RPMI8226 (cell line): ENCODE measurements at places on chromosomes 3 and 15.

DNA sequence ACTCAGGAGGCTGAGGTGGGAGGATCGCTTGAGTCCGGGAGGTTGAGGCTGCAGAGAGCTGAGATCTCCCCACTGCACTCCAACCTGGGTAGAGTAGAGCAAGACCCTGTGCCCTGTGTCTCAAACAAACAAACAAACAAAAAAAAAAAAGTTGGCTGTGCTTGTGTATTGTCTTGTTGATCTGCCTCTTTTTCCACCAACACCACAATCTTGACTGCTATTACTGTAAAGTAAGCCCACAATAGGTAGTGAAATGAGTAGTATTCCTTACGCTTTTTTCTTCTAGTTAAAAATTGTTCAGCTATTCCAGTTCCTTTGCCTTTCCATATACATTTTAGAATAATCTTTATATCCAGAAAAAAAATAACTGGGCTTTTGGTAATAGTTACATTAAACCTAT, 35.5 kb downstream of the PTH1R start:
- no peak for DNase-seq

- DNase-seq = peak; percentile 3
These were observed 670 bp upstream of the ISLR start for GRCh38 chr15:74172701-74173379.

DNA sequence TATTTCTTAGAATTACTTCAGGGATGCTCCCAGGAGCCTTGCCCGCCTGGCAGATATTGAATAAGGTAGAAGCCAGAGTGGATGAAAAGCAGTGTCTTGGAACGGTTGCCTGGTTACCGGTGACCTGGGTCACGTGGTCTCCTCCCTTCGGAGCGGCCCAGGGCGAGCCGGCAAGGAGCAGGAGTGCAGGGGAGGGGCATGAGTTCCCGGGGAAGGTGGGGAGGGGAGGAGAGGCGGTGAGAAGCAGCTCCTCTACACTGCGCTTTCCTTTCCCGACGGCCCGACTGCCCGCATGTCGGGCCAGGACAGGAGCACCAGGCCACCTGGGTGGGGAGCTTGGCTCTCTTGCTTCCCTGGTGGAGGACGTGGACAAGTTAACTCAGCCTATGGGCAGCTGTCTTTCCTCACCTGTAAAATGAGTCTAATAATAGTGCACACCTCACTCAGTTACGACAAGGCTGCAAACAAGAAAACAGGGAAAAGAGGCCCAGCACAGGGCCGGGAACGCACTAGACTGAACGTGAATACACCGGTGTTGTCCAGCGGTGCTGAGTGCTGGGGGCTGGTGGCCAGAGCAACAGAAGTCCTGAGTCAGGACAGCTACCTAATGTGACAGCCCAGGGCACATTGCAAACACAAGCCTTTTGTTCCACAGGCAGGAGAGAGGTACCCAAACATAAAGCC, 198.3 kb downstream of the ADAMTS9 start:
- DNase-seq = no peak

DNA sequence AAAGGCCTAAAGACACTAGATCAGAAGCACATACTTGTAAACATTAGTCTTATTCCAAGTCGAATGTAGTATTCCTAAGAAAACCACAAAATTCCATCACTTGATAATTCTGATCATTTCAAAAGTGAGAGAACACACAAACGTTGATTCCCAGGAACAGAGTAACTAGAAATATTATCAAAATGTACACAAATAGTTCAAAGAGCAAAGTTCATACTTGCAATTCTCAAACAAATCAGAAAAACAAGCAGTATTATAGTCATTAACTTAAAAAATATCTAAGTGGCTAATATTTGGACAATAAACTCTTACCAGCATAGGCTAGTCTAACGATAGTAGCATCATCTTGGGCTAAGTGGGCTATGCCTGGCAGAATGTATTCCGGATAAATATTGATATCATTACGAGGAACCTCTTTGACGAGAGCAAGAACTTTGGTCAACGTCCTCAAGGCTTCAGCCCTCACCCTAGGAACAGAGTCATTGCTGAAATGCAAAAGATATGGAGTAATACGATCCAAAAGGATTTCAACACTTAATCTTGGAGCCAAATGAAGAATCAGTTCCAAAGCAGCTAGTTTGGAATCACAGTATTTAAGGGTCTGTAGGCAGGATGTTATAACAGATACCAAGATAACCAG, 13.3 kb downstream of the PIK3R4 start:
- DNase-seq = no peak

- peak; percentile 38 for DNase-seq
These were observed 30.5 kb downstream of the KLF13 start for GRCh38 chr15:31357148-31357547.

- no peak for DNase-seq
These were observed 23.2 kb upstream of the VPS8 start for GRCh38 chr3:184788751-184789150.

GRCh38 chr3:139326707-139327106, 17.1 kb upstream of the MRPS22 start:
- DNase-seq = no peak

GRCh38 chr3:38630606-38631005, 18.9 kb downstream of the SCN5A start:
- DNase-seq = no peak

DNA sequence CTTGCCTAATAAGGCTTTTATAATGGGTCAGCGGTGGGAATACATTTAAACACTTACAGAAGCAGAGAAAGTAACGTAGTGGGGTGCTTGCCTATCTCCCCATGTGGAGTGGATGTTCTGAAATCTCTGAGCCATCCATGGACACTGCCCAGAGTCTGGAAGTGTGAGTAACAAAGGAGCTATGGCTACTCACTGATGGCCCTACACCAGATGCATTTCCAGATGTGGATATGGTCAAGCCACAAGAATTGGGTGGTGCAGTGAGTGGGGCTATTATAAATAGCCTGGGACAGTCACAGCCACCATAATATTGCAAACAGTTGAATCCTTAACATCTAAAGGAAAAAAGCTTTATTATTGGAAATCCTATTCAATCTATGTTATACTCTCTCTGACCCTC, 96.6 kb downstream of the CGNL1 start:
- DNase-seq = no peak

DNA sequence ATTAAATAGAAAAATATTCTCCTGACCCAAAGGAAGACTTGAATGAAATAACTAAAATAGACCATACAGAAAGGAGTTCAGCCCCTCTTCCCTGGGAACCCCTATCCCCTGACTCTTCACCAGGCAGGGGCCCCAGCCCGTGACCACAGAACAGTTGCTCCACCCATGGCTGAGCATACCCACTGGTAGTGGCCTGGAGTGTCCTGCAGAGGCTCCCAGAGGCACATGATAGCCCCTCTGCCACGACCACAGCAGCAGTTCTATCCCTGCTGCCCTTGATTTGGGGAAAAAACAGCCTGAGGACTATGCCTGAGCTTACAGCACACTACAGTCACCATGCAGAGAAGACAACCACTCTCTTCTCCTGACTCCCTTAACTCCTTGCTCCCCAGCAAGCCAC, 31.8 kb downstream of the TTC14 start:
- no peak for DNase-seq

DNA sequence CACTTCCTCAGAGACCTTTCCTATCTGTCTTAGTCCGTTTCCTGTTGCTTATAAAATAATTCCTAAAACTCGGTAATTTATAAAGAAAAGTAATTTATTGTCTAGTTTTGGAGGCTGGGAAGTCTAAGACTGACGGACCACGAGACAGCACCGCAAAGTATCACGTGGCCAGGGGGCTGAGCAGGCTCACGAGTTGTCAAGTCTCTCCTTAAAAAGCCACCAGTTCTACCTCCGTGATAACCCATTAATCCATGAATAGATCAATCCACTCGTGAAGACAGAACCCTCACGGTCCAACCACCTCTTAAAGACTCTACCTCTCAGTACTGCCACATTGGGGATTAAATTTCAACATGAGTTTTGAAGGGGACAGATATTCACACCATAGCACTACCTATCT, 821 bp downstream of the LINS1 start:
- DNase-seq = peak; percentile 42

- DNase-seq = no peak
These were observed 12.5 kb downstream of the EID1 start for GRCh38 chr15:48890375-48890972.

- peak; percentile 70 for DNase-seq
These were observed 148.3 kb downstream of the SMAD6 start for GRCh38 chr15:66850078-66850991.

GRCh38 chr3:52185837-52186236, 12.1 kb upstream of the ALAS1 start:
- no peak for DNase-seq

- DNase-seq = no peak
These were observed 147.7 kb upstream of the BHLHE40 start for GRCh38 chr3:4831580-4831950.

DNA sequence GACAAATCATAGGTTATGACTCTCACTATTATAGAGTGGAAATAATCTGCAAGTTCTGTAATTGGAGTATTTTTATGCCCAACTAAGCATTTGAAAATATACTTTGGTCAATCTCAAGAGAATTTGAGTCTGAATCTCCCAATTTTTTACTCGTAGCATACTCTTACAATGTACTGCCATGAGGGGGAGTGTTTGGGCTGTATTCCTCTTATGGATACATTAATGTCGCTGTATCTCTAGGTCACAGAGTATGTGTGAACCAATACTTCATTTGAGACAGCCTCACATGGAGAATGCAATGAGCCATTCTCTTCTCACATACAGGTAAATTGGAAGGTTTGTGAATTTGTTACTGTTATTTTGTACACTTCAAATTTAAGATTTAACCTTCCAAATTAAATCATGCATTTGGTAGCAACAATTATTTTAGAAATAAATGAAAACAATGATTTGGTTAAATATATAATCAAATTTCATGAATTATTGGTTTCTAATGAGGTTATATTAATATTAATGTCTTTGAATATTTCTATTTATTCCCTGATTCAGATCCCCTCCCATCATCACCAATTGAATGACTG, 5.5 kb upstream of the CD200 start:
- peak; percentile 66 for DNase-seq

DNA sequence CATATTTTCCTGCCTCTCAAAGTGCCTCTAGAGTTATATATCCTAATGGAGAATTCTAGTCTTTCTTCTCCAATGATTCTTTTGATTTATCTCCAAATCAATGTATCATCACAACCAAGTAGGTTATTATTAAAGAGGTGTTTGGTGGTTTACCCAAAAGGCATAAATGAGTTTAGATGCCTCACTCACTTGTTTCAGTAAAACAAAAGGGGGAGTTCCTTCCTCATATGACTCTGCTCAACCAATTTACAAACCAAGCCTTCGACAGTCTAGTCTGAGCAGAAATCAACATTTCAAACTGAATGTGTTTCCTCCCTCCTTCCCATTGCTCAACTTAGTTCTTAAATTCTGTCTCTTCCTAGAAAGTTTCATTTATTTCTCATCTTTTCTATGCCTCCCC, 116.5 kb downstream of the TNIK start:
- DNase-seq = no peak

DNA sequence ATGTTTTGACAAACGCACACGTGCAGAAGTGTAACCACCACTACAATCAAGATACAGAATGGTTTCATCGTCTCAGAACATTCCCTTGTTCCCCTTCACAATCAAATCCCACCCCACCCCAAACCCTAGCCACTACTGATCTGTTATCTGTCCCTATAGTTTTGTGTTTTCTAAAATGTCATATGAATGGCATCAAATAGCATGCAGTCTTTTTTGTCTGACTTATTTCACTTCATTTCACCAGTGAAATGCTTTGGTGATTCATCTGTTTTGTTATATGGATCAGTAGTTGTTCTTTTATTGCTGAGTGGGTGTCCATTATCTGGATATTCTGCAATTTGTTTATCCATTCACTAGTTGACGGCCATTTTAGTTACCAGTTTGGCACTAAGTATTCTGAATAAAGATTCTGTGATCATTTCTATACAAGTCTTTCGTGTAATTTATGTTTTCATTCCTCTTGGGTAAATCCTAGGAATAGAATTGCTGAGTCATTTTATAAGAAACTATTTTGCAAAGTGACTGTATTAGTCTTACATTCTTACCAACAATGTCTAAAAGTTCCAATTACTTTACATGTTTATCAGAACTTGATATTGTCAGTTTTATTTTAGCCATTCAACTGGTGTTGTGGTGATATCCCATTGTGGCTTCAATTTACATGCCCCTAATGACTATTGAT, 232.8 kb downstream of the CLSTN2 start:
- DNase-seq = no peak
